Stimulated activated CD4-positive, alpha-beta T cell treated with anti-CD3 and anti-CD28 coated beads, Interleukin-1b, Interleukin-23, amount 100 ng/mL, for 24 hours (primary cell): ENCODE measurements at places on chromosomes 1 and 21.

GRCh38 chr1:116514708-116515525 is 55.9 kb downstream of the CD58 start:
- DNase-seq, result no peak

DNA sequence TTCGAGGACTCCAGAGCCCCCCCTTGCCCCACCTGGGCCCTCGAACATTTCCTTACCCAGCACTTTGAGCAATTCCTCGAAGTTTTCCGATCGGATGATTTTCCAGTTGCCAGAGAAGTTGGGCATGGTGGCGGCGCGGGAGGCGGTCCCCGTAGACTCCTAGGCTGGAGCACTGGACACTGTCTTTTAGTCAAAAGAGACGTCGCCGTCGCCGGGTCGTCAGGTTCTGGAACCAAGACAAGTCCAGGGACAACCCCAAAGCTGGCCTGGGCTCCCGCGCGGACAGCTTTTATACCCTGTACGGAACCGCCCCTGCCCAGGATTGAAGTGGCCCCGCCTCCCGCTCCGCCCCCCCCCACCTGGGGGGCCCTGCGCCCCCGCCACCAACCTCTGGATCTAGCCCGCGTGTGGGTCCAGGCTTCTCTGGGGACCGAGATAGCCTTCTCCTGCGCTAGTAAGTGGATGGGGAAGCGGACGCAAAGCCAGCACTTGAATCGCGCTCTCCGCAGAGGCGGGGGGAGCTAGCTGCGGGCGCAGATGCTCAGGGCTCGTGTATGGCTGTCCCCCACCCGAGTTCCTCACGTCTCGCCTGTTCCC is at the start of gene CRABP2:
CRABP2 (minus strand) TSS at position 263 of the 597 bp plus-strand sequence; CDS start at position 126, 137 bp downstream.
- DNase-seq, result no peak

GRCh38 chr1:81409262-81409661 is 391.5 kb upstream of the ADGRL2 start:
- no peak for DNase-seq

DNA sequence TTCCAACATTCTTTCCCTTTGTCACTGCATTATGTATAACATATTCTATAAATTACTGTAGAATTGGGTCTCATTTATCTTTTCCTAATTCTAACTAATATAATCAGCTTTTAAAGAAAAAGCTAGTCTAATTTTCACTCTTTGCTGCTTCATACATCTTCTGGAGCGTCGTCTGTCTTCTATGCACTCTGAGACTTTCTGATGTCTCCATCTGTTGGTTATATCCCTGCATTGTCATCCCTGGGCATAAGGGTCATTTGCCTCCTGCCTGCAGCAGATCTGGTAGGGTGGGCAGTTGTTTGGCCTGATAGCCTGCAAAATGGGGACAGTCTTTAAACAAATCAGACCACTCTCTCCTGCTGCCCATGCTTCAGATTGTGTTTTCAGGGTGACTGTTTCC is 40.8 kb upstream of the DYNLT5 start:
- DNase-seq, result no peak

DNA sequence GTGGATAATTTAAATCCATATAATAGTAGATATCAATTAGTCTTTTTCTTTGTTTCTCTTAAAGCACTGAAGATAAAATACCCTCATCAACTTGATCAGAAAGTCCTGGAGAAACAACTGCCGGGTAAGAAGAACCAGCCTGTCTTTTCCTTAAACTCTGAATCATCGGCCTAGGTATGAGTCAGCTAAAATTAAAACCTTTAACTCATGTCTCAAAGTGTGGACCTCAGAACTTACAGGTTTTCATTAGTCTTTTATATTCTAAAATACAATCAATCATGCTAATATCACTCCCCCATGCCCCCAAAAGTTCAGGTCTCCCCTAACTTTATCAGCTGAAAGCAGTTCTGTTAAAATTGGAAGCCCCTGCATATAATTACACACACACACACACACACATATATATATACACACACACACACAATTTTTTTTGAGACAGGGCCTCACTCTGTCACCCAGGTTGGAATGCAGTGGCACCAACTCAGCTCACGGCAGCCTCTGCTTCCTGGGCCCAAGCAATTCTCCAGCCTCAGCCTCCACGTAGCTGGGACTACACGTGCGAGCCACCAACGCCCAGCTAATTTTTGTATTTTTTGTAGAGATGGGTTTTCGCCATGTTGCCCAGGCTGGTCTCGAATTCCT is 61.3 kb downstream of the B3GALNT2 start:
- no peak for DNase-seq

DNA sequence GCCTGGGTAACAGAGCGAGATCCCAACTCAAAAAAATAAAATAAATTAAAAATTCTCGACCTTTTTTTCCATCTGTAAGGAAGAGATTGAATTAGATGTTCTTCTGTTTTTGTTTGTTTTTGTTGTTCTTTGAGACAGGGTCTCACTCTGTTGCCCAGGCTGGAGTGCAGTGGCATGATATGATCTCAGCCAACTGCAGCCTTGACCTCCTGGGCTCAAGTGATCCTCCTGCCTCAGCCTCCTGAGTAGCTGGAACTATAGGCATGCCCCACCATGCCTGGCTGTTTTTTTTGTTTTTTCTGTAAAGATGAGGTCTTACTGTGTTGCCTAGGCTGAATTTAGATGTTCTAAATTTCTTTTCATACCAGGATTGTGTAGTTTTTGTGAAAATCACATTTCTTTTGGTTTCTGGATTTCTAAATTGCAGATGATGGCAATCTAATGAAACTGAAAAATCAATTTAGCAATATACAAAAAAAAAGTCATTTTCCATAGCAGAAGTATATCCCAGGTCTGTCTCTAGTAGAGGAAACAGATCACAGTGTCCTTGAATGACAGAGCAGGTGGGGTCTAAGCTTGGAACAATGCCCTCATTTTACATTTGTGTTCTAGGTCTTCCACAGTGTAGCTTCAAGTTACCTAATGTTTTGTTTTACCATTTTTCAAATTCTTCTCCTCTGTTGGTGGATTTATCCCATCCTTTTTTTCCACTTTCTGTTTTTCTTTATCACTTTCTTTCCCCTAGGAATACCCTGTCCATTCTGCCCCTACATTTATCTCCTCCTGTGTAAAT is 20.3 kb downstream of the ZYG11A start:
- DNase-seq, result no peak

- DNase-seq, result no peak
Measured at GRCh38 chr1:3533067-3534048, 78.0 kb downstream of the MEGF6 start.

DNA sequence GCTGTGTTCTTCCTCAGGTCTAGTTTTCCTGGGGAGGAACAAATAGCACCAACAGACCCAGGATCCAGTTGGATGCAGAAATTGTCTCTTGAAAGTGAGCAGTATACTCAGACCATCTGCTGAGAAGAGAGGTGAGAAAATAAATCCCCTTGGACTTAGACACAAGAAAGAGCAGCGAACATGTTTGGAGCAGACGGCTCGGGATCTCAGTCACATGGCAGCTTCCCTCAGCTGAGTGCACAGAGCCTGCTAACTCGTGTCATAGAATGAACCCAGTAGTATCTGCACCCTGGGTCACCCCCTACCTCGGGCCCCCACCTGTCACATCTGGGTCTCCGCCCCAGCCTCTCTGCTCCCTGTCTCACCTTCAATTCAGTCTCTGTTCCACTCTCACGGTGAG is 115.6 kb downstream of the CCDC185 start:
- DNase-seq, result no peak

- DNase-seq, result no peak
Measured at GRCh38 chr1:42743317-42744147, 3.5 kb upstream of the CLDN19 start.

- DNase-seq, result no peak
Measured at GRCh38 chr1:230836793-230837192, 31.5 kb downstream of the C1orf198 start.

DNA sequence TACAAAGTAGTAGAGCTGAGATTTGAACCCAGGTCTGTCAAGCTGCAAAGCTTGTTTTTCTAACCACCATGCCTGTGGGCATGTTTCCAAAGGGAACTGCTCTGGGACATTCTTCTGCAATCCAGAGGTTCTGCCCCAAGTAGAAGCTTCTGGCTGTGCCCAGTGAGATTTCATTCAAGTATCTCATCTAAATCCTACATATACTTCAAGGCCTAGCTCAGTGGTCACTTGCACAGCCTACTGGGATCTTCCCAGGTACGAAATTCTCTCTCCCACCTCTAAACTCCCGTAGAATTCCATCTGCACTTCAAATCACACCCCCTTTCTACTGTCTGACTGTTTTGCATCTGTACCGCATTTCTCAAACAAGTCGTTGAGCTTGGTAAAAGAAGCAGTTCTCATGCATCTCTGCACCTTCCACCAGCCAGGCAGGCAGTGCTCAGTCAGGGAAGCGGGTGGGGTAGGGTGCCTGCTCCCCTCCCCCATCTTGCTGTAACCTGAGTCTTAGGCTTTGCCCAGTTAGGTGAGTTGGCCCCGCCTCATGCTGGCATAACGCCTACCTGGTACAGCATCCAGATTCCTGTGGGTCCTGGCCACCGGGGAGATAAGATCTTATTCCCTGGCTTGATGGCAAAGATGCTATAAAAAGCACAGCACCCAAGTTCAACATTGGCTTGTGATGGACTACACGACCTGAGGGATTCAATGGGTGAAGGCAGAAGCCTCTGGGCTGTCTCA is 13.5 kb downstream of the SLC9A1 start:
- no peak for DNase-seq

- no peak for DNase-seq
Measured at GRCh38 chr1:46577671-46578070, 26.2 kb upstream of the KNCN start.

- no peak for DNase-seq
Measured at GRCh38 chr1:147853391-147853790, 49.2 kb upstream of the GJA8 start.

- DNase-seq, result no peak
Measured at GRCh38 chr1:77757603-77758002, 2.0 kb downstream of the USP33 start.

DNA sequence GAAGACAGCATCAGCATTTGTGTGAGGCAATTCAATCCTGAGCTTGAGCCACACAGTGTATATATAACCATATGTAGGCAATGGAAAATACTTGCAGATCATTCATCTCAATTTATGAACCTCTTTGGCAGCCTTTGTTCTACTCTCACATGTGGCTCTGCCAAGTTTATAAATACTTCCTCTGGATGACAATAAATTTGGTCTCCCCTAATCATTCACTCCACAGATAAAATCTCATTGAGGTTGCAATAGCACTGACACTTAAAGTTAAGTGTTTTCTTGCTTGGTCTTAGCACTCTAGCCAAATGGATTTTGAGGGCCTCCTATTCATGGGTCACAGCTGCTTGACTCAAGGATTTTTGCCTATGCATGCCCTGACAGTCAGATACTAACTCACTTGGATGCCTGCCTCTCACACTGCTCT is 136.6 kb upstream of the VANGL1 start:
- DNase-seq, result no peak

GRCh38 chr21:41684381-41685245 is 82.2 kb downstream of the RIPK4 start:
- DNase-seq, result no peak

DNA sequence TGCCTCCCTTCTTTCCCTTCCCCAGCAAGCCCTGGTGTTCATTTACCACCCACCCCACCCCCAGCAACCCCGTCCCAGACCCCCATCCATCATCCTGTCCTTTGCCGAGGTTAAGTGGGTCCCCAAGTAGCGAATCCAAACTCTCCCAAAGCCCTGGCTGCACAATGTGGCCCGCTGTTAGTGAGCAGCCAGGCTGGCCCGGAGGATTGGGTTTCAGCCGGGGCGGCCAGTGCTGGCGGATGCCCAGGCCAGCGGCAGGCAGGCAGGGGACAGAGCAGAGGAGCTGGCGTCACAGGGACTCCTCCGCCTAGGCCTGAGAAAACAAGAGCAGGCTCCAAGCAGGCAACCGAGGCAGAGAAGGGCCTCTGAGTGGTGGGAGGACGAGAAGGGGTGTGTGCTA is 61.4 kb downstream of the EPHB2 start:
- no peak for DNase-seq

DNA sequence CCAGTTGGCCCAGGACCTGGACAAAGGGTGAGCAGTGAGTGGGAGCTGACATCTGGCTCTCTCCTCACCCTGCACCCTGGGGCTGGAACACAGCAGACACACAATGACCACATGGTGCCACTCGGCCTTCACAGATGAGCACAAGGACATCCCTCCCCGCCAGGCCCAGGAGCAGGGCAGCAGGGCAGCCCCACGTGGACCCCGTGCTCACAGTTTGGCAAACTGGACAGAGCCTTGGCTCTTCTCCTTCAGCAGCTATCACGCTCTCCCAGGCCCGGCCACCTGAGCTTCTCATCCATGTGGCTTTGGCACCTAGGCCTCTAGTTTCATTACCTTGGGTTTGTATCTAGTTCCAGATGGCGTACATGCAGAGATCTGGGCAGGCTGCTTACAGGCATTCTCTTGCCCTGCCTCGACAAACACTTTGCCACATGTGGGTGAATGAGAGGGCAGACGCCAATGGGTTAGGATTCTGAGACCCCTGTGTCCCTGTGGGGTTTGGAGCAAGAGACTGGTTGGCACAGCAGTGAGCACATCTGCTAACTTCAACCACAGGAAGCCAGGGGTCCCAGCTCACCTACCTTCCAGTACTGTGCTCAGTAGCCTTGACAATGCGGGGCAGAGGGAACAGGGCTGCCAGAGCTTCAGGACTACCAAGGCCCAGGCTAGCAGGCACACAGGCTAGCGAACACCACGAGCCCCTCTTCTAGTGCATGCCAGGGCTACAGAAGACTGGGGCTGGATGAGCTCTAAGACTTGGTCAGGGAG is 3.4 kb upstream of the PTPRF start:
- no peak for DNase-seq

GRCh38 chr21:27703791-27704190 is 736.9 kb upstream of the ADAMTS5 start:
- no peak for DNase-seq

DNA sequence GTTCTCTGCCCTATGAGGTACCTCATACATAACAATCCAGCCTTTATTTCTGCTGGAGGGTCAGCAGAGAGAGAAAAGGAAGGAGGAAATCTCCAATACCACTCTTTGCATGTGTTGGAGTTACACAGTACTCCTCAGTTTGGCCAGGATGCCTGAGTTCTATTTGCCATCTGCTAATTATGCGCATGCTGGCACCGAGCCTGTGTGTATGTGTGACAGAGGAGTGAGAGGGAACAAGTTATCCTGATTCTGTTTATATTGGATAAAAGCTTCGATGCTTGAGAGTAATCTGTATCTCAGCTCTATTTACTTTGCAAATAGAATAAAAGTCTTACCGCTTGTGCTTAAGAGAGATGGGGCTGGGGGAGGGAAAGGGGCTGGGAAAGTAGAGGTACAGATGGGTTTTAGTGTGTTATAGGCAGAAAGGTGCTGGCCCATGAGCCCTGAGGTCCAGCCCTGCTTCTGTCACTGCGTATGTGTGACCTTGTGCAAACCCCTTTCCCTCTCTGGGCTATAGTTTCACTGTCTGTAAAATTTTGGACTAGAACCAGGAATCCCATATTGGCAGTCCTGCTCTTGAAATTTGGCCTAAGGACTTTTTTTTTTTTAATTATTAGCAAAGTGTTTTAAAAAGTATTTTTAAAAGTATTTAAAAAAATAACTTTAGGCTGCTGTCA is 54.5 kb upstream of the PLXNA2 start:
- no peak for DNase-seq

- DNase-seq, result no peak
Measured at GRCh38 chr1:219296430-219297355, 123.0 kb downstream of the LYPLAL1 start.
